ENCODE measurements at places on chromosomes 1 and 21.

GRCh38 chr1:93692451-93692861, 10.8 kb upstream of the BCAR3 start:
- no peak for DNase-seq

DNA sequence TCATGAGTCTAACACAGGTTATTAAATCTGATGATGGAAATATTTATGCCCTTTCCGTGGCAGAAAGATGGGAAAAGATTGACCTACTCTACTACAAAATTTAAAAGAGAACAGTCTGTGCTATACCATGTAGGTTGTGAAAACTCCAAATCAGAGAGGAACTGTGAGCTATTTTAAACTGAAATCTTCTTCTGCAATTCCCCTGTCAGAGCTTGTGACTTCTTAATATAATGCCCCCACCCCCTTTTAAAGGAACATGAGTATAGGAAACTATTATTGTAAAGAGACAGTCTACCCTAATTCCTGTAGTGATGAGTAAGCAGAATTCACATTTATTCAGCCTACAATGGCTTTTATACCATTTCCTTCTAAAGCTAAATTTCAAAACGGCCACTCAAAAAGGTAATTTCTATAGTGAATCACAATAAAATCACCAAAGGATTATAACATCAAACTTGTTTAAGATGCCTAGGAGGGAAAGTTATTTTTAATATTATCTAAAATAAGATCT, 11.7 kb downstream of the DSCAM start:
- DNase-seq = no peak

DNA sequence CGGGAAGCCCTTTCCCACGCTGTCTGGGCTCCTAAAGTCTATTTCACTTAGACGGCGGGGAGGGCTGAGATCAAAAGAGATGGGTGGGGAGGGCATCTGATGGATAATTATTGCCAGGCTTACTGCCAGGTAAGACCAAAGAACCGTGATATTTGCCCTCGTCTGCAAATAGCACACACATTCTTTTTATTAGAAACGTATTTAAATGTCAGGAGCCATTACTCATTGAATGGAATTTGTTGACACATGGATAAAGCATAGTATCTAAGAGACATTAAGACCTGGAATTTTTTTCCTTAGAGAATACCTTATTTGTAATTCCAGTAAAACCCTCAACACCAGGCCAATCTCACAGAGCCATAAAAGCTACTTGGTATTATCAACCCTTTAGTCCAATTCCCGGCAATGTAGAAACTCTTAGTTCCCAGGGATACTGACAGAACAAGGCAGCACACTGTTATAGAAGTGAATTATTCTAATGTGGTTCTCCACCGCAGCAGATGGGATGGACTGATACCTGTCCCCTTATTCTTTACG, 10.6 kb downstream of the URB1 start:
- DNase-seq = peak; percentile 78

DNA sequence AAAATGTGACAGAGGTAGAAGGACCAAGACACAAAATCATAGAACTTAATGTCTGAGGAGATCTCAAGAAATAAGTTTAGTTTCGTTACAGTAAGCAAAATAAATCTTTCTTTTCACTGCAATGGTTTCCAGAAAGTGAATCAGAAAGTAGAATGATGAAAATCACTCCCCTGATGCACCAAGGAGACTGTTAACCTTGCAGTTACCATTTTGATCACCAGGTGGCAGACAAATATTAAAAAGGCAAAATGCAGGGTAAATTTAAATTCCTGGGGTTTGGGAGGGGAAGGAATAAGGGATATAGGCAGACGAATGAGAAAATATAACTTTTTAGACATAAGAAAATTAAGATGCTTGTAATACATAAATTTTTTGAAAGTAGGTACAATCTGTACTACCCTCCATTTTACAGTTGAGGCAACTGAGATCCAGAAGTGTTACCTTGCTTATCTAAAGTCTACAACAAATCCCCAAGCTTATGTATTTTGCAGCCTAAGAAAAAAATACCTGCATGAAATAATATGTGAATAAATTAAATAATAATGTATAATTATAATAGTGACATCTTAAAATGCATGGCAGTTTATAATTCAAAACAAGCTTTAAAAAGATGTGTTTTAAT, 253.2 kb downstream of the CRB1 start:
- DNase-seq = peak; percentile 24

- DNase-seq = no peak
Measured at GRCh38 chr1:153805042-153805745, 30.0 kb downstream of the SLC27A3 start.

DNA sequence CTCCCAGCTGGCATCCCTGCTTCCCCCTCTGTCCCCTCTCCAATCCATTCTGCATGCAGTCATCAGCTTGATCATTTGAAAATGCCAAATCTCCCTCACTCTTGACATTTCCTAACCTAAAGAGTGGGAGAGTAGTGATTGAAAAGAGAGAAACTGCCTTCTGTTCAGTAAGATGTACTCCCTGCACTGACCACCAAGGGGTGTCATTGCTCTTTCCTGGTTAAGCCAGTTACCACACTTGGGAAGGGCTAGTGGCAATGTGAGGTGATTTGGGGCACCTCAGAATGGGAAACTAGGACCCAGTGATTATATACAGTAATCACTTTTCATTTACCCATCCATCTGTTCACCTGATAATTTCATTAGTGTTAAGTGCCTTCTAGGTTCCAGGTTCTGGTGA, 6.9 kb upstream of the TMEM269 start:
- DNase-seq = no peak

DNA sequence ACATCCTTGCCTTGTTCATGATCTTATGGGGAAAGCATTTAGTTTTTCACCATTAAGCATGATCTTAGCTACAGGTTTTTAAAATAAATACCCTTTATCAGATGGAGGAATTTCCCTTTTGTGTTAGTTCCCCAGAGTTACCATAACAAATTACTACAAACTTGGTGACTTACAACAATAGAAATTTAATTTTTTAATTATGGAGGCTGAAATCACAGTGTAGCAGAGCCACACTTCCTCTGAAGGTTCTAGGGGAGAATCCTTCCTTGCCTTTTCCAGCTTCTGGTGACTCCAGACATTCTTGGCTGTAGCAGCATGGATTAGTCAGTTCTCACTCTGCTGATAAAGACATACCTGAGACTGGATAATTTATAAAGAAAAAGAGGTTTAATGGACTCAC, 18.5 kb downstream of the MIGA1 start:
- no peak for DNase-seq

DNA sequence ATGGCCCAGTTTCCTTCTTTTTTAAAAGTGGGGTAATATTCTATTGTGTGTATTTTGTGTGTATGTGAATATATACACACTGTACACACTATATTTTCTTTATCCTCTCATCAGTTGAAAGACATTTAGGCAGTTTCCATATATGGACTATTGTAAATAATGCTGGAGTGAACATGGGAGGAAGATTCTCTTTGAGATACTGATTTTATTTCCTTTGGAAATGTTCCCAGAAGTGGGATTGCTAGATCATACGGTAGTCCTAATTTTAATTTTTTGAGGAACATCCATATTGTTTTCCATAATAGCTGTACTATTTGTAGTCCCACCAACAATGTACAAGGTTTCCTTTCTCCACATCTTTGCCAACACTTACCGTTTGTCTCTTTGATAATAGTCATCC, 51.0 kb downstream of the F3 start:
- no peak for DNase-seq

GRCh38 chr1:33434363-33434750, 3.5 kb upstream of the PHC2 start:
- no peak for DNase-seq

DNA sequence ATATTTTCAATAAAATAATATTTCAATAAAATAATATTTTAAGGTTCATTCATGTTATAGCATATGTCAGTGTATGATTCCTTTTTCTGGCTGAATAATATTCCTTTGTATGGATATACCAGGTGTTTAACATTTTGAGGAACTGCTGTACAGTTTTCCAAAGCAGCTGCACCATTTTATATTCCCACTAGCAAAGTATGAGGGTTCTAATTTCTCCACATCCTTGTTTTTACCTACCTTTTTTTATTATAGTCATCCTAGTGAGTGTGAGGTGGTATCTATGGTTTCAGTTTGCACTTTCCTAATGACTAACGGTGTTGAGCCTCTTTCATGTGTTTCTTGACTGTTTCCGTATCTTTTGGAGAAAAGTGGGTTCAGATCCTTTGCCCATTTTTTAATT, 5.2 kb downstream of the DEGS1 start:
- DNase-seq = no peak

DNA sequence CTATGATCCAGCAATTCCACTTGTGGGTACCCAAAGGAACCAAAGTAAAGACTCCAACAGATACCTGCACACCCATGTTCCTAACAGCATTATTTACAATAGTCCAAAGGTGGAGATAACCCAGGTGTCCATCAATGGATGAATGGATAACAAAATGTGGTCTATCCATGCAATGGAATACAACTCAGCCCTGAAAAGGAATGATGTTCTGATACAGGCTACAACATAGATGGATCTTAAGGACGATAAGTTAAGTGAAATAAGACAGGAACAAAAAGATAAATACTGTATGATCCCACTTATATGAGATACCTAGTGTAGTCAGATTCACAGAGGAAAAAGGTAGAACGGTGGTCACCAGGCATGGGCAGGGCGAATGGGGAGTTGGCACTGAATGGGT, 69.7 kb downstream of the GNG4 start:
- DNase-seq = no peak

GRCh38 chr1:77060000-77060399, 159.2 kb downstream of the PIGK start:
- DNase-seq = no peak

- peak; percentile 37 for DNase-seq
Measured at GRCh38 chr1:34165422-34165921, 442 bp upstream of the CSMD2 start.

- DNase-seq = no peak
Measured at GRCh38 chr1:201463071-201463552, 5.9 kb downstream of the PHLDA3 start.

DNA sequence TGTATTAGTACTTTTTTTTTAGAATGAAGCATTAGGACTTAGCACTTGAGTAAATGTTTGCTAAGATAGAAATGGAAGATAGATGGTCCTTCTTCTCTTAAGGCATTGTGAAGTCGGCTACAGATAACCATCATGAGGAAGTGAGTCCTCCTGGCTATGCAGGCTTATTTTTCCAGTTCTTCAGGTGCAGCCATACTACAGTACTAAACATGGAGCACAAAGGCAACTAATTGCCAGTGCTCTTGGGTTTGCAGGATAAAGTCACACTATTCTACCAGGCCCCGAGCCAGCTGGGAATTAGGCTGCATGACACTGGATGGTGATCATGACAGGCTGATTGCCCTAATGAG, 197.3 kb upstream of the SGIP1 start:
- no peak for DNase-seq

- DNase-seq = no peak
Measured at GRCh38 chr21:33973268-33973667, 57.7 kb upstream of the ATP5PO start.

GRCh38 chr1:160101717-160102522, 3.5 kb upstream of the IGSF8 start:
- DNase-seq = no peak

DNA sequence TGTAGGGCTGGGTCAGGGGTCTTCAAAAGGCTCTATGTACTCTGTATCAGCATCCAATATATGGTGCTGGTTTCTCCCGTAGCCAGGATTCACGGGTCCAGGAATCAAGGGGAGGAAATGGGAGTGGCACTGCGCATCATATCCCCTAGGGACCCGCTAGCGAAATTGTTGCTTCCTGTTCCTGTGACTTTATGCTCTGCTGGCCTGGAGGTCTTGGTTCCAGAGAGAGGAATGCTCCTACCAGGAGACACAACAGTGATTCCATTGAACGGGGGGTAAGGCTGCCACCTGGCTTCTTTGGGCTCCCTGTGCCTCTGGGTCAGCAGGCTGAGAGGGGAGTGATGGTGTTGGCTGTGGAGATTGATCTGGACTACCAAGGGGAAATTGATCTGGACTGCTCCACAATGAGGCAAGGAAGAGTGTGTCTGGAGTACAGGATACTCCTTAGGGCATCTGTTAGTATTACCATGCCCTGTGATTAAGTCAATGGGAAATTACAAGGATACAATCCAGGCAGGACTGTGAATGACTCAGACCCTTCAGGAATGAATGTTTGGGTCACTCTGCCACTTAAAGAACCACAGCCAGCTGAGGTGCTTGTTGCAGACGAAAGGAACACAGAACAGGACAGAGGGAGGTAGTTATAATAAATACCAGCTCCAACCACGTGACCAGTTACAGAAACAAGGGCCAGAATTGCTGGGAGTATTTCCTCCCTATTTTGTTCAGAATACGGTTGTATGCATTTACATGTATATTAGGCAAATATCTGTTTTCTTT, 10.2 kb downstream of the SPSB1 start:
- DNase-seq = no peak

GRCh38 chr1:24381256-24381655, 32.3 kb downstream of the STPG1 start:
- DNase-seq = no peak

DNA sequence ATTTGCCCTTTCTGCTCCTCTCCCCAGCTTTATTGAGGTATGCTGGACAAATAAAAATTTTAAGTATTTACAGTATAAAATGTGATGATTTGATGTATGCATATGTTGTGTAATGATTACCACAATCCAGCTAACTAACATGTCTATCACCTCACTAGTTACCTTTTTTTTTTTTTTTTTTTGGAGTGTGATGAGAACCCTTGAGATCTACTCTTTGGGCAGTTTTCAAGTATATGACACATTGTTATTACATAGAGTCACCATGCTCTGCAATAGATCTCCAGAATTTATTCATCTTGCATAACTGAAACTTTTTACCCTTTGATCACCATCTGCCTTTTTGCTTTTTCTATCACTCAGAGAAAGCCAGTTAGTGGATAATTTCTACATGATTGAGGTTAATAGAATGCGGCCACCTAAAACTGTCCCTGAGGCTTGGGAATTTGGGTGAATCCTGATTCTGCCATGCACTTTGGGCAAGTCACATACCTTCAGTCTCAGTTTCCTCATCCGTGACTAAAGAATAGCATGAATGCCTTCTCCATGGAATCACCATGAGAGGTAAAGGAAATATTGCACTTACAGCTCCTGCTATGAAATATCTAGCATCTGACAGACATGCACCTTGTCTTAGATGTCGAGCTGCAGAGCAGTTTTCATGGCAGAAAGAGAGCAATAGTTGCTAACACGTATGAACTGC, 295.2 kb downstream of the DISC1 start:
- no peak for DNase-seq

DNA sequence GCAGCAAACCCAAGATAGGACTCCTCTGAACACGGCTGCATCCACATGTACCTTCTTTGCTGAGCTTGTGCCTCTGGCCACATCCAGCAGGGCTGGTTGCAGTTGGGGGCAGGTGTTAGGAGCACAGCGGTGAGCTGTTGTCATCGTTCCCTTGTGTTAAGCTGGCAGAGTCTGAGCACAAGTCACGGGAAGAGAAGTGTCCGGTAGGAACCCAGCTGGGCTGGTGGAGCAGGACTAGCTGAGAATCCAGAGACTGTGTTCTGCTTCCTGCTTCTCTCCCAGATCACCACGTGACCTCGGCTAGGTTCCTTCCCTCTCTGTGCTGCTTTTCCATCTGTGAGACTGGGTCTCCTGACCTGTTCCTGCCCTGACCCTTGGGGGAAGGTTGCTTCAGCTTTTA, 105.1 kb downstream of the PCBP3 start:
- no peak for DNase-seq

GRCh38 chr1:10863886-10864285, 67.4 kb upstream of the CASZ1 start:
- DNase-seq = no peak
